ENCODE measurements at places on chromosomes 11 and 22.

DNA sequence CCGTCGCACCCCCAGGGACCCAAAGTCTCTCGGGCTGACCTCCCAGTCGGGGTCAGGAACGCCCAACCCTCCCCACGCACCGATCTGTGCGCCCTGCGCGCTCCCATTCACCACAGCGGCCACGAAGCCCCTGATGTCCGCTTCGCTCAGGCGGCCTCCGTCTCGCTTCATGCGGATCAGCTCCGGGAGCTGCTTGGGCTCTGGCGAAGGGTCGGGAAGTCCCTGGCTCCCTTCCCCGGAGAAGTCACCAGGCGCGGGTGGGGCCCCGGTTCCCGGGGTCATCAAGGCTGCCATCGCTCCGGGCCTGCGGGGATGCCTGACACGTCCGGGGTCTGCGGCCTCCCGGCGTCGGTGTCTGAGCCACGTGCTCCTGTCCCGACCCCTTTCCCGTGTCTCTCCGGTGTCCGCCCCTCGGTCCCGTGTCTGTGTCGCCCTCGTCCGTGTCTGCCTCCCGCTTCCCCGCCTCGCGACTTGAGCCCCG, 356 bp downstream of the TYMP start:
- DNase-seq: no peak

GRCh38 chr11:31913985-31914384, 102.9 kb upstream of the PAX6 start:
- no peak for DNase-seq

DNA sequence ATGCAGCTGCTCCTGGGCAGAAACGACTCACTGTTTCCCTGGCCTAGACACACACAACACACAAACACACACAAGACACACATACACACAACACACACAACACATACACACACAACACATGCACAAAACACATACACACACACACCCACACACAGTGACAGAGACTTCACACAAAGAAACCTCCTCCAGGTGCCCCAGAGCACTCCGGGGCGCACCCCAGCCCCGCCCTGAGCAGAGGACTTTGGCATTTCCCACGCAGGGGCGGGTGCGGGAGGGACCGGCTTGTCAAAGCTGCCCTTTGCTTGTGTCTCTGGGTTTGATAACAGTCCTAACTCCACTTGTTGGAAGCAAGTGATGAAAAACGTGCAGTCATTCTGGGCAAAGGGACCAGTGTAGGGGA, 6.5 kb downstream of the APOBEC3A start:
- no peak for DNase-seq

DNA sequence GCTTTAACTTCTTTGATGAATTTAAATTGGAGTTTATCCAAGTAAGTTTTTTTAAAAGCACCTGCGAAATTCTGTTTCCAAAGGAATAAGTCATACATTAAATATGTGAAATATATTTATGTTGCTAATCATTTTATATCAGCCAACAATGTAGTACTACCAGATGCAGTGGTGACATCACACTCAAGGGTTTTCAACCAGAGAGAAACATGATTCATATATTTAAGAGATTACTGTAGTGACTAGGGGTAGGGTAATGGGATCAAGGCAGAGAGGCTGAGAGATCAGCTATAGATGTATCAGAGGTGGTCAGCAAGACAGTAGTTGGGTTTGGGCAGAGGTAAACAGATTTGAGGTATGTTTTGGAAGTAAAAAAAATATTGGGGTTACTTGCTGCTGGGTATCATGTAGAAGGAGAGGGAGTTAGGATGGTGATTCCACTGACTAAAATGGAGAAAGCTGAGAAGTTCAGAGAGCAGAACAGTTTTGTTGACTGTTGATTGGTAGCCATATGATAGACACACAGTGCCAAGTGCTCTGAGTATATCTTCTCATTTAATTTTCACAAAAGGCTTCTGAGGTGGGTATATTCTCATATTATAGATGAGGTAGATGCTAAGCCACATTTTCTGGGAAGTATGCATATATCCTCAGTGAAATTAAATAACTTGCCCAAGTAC, 39.4 kb downstream of the CEP57 start:
- DNase-seq: no peak

DNA sequence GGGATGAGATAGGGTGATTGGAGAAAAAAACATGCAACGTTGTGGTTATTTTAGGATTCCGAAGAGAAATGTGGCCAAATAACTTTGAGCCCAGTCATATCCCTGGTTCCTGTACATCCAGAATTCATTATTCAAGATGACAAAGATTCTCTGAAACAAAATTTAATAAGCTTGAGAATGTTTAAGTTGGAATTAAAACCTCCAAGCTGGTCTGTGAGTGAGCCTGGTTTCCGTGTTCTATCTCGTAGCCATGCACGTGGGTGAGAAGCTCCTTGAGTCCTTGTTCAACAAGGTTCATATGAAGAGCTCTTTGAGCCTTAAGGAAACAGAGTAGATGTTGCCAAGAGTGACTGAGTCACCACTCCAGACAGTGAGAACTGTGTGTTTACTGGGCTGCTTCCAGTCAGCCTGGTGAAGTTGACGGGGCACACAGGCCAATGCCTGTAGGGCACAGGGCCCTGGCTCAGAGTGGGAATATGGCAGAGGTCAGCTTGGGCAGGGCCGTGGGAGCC, 206.5 kb downstream of the NAV2 start:
- no peak for DNase-seq

DNA sequence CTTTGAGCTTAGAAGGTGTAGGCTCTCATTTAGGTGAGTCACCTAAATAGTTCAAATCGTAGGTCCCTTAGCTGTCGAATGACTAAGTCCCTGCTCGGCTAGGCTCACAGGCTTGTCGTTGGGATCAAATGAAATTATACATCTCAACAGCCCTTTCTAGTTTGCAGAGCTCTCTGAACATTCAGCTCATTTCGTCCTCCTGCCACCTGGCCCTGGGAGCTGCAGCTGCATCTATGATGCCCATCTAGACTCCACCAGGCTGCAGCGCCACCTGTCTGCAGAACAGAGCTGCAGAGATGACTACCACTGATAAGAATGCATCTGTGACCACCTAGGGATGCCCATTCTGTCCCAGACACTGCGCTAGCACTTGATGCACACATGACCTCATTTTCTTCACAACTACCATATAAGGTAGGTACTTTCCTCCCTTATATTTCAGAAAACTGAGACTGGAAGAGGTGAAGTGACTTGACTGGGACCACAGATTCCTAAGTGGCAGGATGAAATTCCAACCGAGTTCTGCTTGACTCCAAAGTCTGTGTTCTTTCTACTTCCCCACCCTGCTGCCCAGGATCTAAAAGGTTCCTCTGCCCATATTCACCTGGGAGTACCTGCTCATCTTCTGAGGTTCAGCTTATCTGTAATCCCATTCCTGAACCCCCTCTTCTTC, 141.1 kb upstream of the NARS2 start:
- DNase-seq: peak; percentile 68

DNA sequence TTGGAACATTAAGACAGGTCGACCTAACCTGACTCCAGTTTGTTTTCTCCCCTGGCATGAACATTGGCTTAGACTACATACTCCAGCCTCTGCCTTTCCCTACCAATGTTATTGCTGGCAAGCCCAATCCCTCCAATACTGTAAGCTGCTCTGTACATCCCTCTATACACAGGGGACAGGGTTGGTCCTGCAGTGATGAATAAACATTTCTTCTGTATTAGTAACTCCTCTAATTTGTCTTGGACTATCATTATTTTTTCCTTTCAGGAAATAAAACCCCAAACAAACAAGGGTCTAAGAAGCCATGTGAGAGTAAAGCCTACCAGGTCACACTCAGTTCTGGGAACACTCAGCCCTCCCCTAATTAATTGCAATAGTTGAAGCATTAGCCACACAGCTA, 35.1 kb upstream of the FJX1 start:
- DNase-seq: no peak

- no peak for DNase-seq
Measured at GRCh38 chr11:81039916-81040524, 1599.2 kb upstream of the TENM4 start.

- DNase-seq: no peak
Measured at GRCh38 chr11:72702577-72703241, 28.5 kb upstream of the PDE2A start.

- DNase-seq: no peak
Measured at GRCh38 chr22:23478175-23478574, 101.9 kb downstream of the IGLL1 start.

DNA sequence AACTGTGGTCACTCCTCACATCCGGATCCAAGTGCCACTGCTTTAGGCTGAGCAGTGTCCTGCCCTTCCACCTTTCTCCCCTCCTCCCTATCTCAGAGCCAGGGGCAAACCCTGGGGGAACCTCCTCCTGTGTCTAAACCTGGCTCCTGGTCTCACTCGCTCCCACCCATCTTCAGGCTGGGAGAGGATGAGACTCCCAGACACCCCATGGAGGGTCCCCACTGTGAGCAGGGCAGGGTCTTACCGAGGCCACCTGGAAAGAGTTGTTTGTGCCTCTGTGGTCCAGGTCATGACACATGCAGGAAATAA, 93.6 kb downstream of the PDE2A start:
- DNase-seq: no peak

DNA sequence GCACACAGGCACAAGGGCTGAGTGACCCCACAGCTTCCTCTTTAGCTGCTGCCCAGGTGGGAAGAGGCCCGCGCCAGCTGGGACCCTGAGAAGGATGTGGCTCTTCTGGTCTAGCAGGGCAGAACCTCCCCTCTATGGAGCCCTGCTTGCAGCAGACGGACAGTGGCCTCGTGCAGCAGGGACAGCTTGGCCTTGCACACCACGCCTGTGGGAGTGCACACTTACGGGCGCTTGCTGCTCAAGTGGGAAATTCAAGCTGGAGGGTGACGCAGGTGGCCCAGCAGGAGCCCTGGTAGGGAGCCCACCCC, 971.4 kb downstream of the BRD1 start:
- DNase-seq: no peak

GRCh38 chr11:66580803-66581202, 12.1 kb downstream of the CCDC87 start:
- no peak for DNase-seq

DNA sequence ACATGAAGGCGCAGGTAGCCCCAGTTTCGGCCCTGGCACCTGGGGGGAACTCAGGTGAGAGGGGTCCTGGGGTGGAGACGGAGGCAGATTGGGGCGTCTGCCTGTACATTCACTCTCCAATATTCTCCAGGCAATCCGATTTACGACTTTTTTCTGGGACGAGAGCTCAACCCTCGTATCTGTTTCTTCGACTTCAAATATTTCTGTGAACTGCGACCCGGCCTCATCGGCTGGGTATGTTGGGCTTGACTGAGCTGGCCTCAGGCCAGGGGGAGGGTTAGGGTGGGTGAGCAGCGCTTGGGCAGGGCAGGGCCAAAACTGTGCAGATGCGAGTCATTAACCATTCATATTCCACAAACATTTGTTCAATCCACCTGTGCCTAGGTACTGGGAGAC, 1.7 kb downstream of the TM7SF2 start:
- no peak for DNase-seq

DNA sequence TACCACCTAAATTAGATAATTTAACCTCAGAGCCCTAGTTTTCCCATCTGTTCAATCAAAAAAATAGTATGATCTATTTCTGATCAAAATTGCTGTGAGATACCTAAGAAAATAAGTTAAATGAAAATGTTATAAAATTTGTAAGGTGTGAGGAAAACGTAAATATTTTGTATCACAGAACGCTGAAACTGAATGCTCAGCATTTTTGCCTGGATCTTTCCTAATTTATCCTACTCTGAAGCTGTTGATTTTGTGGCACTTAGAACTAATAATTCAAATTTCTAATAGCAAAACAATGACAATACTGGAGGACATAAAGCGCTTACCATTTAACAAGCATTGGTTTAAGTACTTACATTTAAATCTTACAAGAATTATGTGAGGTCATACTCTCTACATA, 674.2 kb downstream of the FAM181B start:
- no peak for DNase-seq

- DNase-seq: no peak
Measured at GRCh38 chr11:134719397-134719796, 307.4 kb upstream of the B3GAT1 start.

DNA sequence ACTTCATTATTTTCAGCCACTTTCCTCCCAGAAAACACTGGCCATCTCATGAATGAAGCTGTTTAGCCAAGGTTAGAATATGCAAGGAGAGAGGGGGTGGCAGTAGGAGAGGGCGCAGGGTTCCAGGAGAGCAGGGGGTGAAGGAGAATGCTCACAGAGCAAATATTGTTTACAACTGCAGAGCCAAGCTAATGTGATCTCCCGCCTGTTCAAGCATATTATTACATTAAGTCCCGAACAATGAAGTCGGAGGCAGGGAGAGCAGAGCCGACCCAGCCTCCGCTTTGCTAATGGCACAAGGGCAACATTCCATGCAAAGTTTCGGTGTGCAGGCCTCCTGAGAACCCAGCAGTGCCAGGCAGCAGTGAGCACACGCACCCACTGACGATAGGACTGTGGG, 80.1 kb downstream of the MICAL3 start:
- DNase-seq: no peak

GRCh38 chr11:76854709-76855108, 6.0 kb upstream of the ACER3 start:
- no peak for DNase-seq

DNA sequence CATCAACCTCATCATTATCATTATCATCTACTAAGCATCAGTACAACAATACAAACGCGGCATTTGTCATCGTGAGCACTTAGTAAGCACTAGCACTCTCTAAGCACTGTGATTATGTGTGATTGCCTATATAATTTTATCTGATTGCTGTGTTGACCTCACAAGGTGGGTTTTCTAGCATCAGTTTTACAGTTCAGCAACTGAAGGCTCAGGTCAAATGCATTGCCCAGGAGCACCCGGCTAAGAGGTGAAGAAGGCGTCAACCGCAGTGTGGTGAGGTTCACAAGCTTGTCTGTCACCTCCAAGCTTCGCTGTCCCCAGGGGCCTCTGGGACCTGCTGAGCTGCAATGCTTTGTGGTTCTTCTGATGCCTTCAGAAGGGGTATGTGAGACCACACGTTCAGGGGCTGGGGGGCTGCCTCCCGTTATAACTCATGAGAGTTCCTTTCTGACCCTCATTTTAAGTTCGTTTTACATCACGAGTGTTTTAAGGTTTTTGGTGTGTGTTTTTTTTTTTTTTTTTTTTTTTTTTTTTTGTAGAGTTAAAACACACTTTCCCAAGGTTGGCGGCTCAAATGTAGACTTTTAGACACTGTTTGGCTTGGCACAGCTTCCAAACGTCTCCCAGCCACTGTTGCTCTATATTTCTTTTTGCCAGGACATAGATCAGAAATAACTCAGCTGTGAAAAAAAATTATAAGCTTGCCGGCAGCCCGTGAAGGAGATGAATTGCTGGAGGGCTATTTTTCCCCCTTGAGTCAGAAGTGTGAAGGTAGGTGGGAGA, 33.8 kb upstream of the SCUBE1 start:
- no peak for DNase-seq

- DNase-seq: no peak
Measured at GRCh38 chr11:70360211-70360610, 38.1 kb upstream of the CTTN start.

GRCh38 chr11:90310210-90310609, 87.4 kb upstream of the CHORDC1 start:
- DNase-seq: no peak
